ENCODE measurements at places on chromosomes 12 and 14. TPM values are rescaled to one million over a fixed set of nuclear protein-coding genes. Genes with fewer than 3 reads are reported as not detected.

- no peak for DNase-seq
These were observed 5.2 kb downstream of the TRAFD1 start for GRCh38 chr12:112130441-112130998.

GRCh38 chr12:91394903-91395302, 212.3 kb upstream of the DCN start:
- no peak for DNase-seq

DNA sequence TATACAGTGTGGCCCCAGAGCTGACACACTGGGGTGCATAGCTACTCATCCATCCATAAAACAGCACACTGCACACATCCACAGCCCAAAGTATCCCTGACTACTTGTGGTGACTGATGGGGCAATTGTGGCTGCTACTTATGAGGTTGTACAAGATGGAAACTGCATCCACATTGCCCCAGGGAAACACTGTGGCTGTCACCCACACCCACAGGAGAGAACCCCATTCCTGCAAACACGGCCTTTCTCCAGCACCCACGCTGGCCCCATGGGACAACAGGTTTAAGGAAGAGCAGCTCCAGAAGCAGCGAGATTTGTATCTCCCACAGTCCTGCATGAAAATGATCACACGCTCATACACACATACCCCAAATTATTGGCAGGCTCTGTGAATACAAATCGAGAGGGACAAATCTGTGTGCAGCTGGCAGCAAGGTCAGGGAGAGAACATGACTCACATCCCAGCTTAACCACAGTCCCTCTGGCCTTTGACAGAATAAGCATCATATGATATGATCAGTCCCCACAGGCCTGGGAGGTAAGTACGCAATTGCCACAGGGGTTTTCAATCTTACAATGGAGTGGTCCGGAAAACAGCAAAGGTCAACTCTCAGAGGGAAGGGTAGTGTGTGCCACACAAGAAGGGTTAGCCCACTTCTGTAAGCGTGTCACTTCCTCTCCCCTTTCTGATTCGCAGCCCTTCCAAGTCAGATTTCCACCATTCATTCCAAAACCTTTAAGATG, 61.9 kb downstream of the ESR2 start:
- no peak for DNase-seq

The NINJ2 gene
- total RNA-seq = 0.85 TPM

The GPR132 gene
- total RNA-seq = 41.4 TPM

The EIF2S3B gene
- 2.4 TPM for total RNA-seq

All from naive thymus-derived CD8-positive, alpha-beta T cell (primary cell).